Occipital lobe (tissue), 3 donors: ENCODE measurements at places on chromosomes 2 and 18. TPM values are rescaled to one million over a fixed set of nuclear protein-coding genes. Genes with fewer than 3 reads are reported as not detected.

The GLI2 gene
- 2.8 TPM for total RNA-seq

The NPHP1 gene
- total RNA-seq, result 4.4 TPM

The SFTPB gene
- 0.16 TPM for total RNA-seq

The SH3RF3 gene
- 12.3 TPM for total RNA-seq

The GAREM2 gene
- 7.0 TPM for total RNA-seq

The AKAIN1 gene
- total RNA-seq, result 3.6 TPM

The RND3 gene
- 164 TPM for total RNA-seq
